ENCODE measurements at places on chromosomes 2 and 18.

- DNase-seq: no peak
These were observed 61.7 kb upstream of the SPRED2 start for GRCh38 chr2:65494078-65494477.

GRCh38 chr2:151403914-151404313 lies 5.8 kb upstream of the RIF1 start:
- no peak for DNase-seq

- DNase-seq: no peak
These were observed 41.5 kb downstream of the TANC1 start for GRCh38 chr2:159009940-159010339.

GRCh38 chr2:33786881-33787280 lies 187.8 kb upstream of the FAM98A start:
- DNase-seq: no peak

DNA sequence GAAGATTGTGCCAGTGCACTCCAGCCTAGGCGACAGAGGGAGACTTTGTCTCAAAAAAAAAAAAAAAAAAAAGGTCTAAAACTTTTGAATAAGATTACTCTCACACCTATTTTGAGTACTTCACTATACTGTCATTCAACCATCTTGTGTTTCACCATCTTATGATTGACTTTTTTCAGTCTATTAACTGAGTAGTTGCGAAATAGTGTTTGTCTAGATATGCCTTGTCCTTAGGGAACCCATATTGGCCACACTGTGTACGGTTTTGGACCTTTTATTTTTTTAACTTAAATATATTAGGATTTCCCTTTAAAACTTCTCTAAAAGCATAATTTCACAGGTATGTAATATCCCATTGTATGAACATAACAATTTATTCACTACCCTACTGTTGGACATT lies 72.3 kb downstream of the ALMS1 start:
- no peak for DNase-seq

- no peak for DNase-seq
These were observed 10.1 kb downstream of the EHD3 start for GRCh38 chr2:31244101-31244500.

DNA sequence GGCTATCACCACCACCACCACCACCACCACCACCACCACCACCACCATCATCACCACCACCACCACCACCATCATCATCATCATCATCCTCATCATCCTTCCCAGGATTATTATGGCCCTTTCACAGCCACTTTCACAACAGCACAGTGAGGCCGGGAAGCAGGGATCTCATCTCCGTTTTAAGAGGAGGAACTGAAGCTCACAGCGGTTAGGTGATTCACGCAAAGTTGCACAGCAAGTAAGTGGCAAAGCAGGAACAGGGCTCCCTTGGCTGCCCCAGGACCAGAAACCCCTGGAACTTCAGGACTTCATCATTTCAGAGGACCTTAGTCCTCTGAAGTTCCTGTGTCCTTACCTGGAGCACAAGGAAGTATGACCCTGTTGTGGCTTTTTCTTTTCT lies 26.8 kb downstream of the MRPL35 start:
- peak; percentile 53 for DNase-seq

DNA sequence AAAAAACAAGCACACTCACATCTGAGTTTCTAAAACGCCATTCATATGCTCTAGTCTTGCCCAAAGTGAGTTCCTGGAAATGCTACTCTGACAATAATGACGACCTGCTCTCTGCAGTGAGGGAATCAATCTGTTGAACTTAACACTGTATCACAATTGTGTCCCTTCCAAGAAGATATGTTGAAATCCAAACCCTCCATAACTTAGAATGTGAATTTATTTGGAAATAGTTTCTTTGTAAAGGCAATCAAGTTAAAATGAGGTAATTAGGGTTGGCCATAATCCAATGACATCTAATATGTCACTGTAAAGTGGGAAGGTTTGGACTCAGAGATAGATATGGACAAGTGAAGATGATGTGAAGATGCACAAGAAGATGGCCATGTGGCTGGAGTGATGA lies 264.5 kb downstream of the CD226 start:
- DNase-seq: no peak

GRCh38 chr18:55579501-55580270 lies 8.3 kb downstream of the TCF4 start:
- no peak for DNase-seq

DNA sequence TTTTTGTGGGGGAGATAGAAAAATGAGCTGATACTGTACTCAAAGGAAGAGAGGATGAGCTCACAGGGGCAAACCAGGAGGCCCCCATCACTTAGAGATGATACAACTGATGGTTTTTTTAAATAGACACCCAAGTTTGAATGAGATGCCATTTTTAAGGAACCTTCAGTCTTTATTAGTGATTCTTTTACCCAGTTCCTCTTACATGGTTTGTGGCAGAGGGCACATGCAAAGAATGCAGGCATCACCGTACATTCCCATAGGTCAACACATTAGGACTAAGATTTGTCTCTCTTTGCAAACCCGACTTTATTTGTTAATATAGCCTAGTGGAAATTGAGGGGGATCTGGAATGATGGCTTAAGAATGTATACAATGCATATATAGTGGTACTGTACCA lies 250.9 kb downstream of the ASXL3 start:
- DNase-seq: no peak

DNA sequence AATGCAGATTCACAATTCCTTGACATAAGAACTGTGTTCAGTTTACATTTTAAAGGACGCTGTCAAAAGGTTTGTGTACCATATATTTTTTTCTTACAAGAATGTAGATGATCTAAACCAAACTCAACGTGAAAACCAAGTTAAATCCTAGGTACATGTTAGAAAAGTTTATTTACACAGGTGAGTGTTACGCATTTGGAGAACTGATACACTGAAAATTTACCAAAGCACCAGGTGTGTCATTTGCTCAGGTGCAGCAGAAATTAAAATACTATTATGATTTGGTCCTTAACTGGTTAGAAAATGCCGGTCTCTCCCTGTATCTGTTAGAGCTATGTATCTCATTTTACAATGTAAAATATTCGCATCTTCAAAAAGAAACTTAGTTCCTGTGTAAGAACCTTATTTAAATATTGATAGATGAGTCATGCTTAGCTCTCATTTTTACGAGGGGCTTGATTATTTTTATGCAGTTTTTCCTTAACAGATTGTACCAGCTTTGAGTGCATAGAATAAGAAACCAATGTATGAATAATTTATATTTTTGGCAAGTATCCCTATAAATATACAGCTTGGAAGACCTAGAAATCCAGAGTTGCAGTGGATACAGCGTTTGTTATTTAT lies 25.1 kb downstream of the MFF start:
- no peak for DNase-seq

DNA sequence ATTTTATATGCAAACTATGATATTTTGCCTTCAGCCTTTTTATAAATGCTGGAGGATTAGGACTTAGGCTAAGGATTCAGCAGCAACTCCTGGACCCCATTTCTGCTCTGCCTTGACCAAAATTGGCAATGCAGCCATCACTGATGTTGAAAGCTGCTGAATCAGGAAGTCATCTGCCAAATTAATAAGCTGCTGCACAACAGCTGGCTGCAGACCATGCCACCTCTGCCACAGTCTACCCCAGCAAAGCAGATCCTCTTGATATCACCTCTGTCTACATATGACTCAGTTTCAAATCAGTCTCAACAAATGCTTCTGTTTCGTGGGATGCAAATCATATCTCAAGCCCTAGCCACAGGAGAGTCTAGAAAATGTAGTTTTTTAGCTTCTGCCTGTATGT lies 7.1 kb upstream of the SOS1 start:
- DNase-seq: peak; percentile 20

GRCh38 chr2:38740851-38741731 lies 10.1 kb downstream of the SRSF7 start:
- peak; percentile 86 for DNase-seq

GRCh38 chr2:144490857-144491256 lies 29.1 kb downstream of the ZEB2 start:
- DNase-seq: no peak

GRCh38 chr18:42005782-42006181 lies 50.7 kb downstream of the PIK3C3 start:
- DNase-seq: no peak

GRCh38 chr2:96506016-96506906 lies 1.1 kb upstream of the NEURL3 start:
- no peak for DNase-seq

DNA sequence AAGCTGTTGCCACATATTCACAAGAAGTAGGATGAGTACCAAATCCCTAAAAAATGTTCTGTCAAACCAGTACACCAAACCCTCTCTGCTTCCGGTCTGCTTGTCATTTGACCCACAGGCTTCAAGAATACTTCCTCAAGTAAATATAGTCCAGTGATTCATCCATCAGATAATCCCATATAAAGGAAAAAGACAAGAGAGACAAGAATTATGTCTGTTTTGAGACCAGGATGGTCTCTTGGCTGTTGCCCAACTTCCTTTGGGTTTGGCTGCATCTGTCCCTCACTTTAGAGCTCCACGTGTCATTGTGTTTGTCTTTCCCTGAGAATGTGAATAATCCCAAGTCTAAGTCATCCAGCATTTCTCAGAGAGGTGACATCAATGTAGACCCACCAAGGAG lies 91.5 kb upstream of the NRP2 start:
- DNase-seq: no peak

DNA sequence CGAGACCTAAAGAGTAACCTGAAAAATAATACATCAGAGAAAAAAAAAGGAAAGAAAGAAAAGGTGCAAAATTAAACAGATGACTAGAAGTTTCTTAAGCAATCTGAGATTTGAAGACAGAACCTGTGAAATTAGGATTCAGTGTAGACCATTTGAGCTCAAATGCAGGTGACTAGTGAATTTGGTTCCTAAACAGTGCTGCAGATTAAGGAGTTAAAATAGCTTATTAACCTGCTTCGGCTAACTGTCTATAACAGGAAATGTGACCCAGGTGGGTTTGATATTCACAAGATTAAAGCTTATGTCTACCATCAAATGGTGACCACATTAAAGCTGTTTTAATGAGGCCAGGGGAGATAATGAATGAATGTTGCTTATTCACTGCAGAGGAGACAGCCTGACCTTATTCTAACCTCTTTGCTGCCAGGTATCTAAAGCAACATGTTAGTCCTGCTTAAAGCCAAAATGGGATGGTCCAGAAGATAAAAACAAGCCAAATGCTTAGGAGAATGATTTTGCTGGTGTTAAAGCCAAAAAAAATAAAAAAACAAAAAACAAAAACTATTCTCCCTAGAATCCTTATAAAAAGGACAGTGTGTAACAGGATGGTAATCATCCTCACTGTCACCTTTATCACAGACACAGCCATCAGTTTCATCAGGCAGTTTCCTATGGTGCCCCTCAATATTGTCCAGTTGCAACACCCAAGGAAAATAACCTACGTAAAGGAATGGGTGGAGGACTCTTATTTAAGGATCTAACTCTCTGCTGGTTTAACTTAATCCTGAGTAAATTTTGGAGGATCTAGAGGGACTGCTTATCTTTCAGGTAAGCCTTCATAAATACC lies 769.0 kb upstream of the ZEB2 start:
- DNase-seq: no peak

DNA sequence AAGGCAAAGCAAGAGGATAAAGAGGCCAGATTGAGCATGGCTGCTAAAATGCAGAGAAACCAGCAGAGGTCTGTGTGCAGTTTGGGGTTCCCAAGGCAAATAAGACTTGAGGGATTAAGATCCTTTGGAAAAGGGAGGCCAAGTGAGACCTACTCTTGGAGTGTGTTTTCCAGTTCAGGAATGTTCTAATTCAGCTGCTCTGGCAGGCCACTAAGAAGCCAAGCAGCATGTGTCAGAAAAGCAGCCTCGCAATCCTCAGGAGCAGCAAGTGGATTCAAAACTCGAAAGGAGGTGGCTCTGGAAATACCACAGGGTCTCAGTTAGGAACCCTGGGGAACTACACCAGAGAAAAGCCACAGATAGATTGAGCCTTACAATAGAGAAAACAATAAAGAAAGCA lies 569.2 kb downstream of the METTL4 start:
- DNase-seq: peak; percentile 27

GRCh38 chr2:176935543-176936102 lies 277.0 kb upstream of the HNRNPA3 start:
- no peak for DNase-seq

DNA sequence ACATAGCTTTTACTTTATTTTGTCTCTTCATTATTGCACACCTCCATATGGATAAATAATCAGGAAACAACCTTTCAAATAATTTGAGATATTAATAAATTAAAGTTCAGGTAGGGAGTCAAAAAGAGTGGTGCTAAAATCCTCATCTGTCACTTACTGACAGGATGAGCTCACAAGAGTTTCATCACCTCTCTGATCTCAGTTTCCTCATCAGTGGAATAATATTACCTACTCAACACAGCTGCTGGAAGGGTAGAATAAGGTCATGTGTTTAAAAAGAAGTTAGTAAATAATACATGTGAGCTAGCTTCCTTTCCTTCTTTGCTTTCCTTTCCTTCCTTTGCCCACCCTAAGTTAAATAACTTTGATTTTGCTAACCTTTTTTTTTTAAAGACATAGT lies 61.9 kb downstream of the RDH14 start:
- no peak for DNase-seq

DNA sequence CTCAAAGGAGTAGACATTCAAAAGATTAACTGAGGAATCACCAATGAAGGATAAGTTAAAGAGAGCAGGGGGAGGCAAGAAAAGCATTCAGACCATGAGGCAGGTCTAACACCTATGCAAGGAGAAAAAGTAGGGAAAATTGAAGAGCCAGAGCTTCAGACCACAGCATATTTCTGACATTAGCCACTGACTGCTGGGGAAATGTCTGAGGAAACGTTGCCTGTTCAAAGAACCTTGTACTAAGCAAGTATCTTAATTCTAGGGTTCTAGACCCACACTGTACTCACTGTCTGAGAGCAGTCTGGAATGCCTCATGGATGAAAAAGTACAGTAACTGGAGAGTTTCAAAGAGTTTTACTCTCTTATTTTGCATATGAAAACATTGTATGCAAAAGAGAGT lies 39.5 kb upstream of the TFPI start:
- DNase-seq: no peak

- no peak for DNase-seq
These were observed 73.0 kb upstream of the YWHAQ start for GRCh38 chr2:9703701-9704221.

DNA sequence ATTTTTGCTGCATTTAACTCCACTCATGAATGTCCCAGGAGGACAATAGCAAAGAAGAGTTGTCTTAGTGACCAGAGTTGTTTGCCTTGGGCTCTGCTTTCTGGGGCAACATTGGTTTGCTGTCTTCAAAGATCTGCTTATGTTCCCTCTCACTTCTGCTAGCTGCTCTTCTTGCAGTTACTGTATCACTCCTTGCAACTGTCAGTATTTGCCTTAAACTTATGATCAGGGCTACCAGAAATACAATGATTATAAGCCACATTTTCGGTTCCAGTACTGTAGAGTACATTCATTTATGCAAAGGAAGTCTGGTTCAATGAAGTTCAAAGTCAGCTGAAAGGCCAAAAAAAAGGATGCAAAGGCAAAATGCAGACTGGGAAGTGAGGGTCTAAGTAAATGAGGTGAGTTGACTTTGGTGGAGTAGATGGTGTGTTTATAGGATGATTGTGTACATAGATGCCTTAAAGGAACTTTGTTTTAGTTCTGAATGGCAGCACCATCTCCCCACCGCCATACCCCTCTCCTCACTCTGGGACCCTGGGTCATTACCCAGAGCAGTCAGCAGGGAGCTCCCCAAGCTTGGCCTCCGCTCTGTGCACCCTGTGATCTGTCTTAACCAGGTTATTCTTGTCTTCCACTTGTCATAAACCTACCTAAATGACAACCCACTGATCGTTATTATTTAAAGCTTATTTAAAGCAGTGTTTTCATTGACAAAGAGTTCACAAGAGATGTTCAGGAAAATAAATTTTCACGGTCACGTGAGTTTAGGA lies 236.0 kb downstream of the DOK6 start:
- peak; percentile 12 for DNase-seq

Measured in Kasumi-1 (cell line).